ENCODE measurements at places on chromosomes 2 and 18.

GRCh38 chr2:224591220-224591619, 6.1 kb upstream of the CUL3 start:
- no peak for DNase-seq

DNA sequence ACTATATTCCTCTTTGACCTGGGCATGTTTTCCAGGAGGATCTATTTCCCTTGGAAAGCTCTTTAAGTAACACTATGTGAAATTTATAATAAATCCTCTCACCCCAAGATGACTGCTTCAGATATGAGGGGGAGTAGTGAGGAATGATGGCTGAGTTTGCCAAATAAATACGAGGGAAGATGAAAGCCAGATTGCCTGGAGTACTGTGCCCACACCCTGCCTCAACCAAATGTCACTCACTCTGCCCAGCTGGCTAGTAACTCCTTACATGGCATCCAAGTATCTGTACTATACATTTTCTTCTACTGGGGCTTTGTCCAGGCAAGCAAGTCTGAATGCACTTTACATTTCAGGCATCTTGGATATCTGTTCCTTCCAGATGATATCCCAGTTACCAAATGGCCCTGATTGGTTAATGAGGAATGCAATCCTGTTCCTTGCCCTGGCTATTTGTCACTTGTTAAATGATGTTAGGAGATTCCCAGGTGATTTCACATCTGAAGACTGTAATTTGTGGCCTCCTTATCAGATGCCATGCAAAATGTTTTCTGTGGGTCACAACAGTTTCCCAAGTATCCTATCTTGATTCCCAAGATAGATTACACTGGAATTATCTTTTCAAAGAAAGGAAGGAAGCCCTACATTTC, 191.8 kb downstream of the IKZF2 start:
- DNase-seq: peak; percentile 14

- DNase-seq: no peak
Measured at GRCh38 chr2:64651590-64651989, 2.1 kb downstream of the SERTAD2 start.

DNA sequence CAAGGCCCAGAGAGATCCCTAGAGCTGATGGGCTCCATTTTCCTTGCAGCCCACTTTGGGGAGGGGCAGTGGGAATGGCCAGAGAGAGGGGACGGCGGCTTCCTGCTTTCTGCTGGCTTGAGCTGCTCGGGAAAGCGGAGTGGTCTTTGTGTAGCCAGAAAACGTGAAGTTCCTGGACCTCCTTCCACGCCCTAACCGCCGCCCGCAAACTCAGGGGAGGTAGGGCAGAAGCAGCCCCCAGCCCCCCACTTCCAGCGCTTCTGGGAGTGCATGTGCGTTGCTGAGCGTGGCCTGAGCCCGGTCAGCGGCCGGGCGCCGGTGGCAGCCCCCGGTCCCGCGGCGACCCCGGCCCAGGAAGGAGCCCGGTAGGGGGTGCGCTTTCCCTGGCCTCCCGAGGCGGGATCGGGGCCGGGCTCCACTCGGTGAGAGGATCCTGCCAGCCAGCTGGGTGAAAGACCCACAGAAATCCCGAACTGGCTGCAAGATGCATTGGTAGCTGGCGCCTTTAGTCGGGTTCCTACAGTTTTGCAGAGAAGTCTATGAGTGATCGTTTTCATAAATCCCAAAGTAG, 25.3 kb upstream of the BOD1L2 start:
- no peak for DNase-seq

- peak; percentile 17 for DNase-seq
Measured at GRCh38 chr2:235793163-235793752, 299.4 kb downstream of the AGAP1 start.

DNA sequence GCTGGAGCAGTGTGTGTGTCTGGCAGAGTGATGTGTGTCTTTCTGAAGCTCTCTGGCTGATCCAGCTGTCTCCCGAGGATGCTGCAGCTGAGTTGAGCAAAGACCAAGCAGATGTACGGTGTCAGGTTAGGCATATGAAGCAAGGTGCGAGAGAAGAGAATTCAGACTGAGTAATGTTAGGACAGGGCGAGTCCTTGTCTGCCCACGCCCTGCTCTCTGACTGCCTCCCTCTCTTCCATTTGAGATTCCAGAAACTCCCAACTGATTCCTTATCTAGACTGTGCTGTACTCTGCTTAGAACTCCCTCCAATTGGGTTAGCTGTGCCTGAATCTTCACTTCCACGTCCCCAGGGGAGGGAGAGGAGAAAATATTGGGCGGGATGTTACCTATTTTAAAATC, 25.7 kb upstream of the LPIN1 start:
- DNase-seq: no peak

Data from DND-41 (cell line).